Bronchial epithelial cell (primary cell): ENCODE measurements at places on chromosomes 3 and 15. TPM values are rescaled to one million over a fixed set of nuclear protein-coding genes. Genes with fewer than 3 reads are reported as not detected.

- peak; percentile 72 for DNase-seq
Measured at GRCh38 chr15:54150255-54150654, 172.0 kb downstream of the UNC13C start.

GRCh38 chr3:30002797-30003196, 603.6 kb upstream of the TGFBR2 start:
- DNase-seq = no peak

- DNase-seq = peak; percentile 54
Measured at GRCh38 chr3:108552267-108553159, 36.7 kb downstream of the CIP2A start.

DOCK3 gene
- under 0.01 and 0.26 TPM in 2 replicates for total RNA-seq

DNA sequence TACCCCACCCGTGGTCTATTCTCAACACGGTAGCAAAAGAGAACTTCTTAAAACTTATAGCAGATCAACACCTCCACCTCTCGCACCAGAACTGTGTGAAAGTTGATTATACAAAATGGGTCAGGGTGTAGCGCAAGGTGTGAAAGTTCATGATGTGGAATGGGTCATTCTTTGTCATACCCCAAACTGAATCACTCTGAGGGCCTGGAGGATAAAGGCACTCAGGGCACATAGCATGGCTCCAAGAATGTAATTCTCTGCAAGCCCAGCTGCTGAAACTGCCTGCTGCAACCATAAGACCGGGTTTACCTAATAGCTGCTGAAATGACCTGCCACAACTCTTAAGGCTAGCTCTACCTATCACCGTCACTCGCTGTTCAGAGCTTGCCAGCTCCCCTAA, 70.0 kb downstream of the FOXP1 start:
- DNase-seq = no peak

TRPM1 gene
- total RNA-seq = under 0.01 and 0.13 TPM in 2 replicates

DNA sequence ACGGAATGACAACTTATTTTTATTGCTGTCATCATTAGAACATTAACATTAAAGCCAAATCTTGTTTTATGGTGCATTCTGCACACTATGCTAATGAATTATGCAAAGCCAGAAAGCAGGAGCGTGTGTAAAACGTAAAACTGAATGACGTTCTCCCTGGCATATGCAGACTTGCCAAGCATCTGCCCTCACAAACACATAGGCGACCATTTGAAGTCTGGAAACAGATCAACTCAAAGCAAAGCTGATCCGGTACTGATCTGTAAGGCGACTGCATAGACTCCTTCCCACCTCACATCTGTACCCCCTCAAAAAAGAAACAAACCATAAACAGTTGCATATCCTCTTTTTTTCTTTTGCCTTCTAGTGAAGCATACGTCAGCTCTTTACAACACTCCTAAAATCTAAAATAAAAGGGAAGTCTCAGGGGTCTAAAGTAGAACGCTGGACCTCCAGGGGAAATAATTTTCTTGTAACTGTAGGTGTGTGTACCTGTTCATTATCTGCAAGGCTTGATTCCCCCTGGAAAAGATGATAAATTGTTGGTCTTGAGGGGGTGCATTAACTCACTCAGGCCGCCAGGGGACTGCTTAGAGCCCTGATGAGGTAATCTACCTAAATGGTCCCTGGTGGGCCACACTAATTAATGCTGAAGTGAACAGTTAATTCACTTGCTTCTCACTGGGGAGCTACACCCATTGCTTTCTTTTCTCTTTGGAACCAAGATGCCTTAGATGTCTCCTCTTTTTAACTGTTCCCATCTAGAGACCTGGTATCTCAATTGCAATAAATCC, 231.4 kb downstream of the CDIN1 start:
- no peak for DNase-seq

DNA sequence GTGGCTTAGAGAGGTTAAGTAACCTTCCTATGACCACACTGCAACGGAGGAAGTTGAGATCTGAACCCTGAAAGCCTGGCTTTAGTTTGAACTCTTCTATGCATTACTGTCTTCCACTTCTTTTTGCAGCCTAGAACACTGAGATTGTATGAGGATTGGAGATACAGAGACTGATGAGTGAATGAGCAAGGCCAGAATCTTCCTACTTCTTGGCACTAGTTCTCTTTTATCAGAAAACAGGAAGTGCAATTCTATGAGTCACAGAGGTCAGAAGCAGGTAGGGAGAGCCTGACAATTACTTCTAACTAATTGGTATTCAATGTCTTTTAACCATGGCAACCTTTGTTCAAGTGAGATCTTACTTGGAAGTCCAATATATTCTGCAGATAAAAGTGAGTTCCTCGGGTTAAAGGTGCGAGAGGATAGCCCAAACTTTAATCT, 219.0 kb downstream of the SHQ1 start:
- DNase-seq = peak; percentile 85

- DNase-seq = no peak
Measured at GRCh38 chr15:25701721-25702465, 161.2 kb downstream of the ATP10A start.

DNA sequence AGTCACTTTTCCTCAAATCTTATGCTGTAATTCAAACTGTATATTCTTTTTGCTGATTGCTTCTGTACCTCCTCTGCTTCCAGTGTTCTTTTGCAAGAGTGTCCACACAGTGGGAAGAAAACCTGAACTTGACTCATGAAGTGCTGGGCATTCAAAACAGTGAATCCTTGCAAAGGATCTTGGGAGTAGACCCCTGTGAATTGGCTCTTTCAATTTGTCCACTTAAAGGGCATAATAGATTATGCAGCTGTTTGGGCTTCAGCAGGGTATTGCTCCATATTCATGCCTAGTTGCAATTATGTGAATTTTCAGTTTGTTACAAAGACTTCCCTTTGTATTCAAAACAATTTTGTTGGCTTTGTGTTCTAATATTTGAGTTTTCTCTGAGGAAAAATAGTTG, 11.4 kb downstream of the ZFAND6 start:
- no peak for DNase-seq

DNA sequence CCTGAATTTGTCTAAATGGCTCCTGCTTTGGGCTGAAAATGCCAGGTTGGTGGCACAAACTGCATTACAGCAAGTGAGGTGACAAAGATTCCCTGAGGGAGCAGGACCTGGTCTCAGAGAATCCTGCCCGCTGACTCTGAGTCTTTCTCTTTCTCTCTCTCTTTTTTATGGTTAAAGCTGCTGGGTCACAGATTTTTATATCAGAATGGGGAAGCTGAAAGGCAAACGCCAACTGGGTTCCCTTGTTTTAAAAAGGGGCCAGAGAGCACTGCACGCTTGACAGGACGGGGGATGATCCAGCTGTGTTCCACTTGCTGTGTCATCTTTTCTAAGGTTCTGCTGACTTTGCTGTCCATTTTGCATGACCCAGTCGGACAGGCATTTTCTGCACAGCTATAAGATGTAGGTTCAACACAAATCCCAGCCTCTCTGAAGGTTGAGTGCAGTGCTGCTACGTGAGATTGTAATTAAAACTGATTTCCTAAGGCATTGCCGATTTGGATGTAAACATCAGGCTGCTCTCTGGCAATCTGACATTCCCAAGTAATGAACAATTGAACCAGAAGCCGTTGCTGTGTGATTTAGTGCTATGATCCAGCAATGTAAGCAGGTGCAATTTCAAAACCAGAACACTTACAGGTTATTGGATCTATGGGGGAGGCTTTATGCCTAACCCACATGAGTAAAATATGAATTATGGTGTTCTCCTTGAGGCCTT, 25.8 kb downstream of the ARHGEF3 start:
- DNase-seq = no peak

DNA sequence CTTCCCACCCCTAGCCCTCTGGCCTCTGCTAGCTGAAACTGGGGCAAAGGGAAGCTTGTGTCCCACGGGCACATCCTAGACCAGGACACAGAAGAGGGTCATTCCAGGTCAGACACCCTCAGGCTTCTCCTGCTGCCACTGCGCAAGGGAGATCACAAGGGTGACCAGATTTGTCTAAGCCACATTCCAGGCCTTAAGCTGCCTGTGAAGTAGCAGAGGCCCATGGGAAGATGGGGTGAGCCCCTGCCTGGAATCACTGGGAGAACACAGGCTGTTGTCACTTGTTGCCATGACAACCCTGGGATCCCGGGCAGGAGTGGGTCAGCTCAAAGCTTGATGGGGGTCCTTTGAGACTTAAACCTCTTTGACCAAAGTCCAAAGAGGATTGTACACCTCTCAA, 10.8 kb downstream of the STRA6 start:
- no peak for DNase-seq

DNA sequence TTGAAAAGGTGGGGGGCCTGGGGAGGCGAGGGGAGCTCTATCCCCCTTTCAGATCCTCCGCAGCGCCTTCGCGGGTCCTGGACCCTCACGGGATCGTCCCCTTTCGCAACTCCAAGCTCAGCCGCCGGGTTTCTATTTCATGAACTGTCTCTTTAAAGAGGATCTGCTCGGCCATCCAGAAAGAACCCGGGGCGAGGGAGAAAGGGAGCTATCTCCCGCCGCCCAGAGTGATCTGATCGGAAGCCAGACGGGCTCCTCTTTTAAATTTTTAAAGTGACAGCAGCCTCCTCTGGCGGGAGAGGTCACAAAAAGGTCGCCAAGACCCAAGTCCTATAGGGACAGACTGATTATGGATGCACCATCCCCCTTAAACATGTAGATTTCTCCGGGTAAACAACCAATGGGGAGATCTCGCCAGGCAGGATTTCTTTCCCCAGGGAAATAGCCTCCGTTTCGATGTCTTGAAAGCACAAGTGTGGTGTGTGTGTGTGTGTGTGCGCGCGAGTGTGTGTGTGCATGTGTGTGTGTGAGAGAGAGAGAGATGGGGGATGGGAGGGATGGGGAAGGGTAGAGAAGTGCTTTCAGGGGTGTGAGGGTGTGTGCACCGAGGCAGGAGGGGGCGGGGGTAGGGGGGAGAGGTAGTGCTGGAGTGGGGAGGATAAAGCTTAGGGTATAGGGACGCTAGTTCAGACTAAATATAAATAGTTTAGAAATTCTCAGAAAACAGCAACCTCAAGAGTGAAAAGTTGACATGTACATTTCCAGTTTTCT, 516.1 kb downstream of the MECOM start:
- DNase-seq = peak; percentile 69

DNA sequence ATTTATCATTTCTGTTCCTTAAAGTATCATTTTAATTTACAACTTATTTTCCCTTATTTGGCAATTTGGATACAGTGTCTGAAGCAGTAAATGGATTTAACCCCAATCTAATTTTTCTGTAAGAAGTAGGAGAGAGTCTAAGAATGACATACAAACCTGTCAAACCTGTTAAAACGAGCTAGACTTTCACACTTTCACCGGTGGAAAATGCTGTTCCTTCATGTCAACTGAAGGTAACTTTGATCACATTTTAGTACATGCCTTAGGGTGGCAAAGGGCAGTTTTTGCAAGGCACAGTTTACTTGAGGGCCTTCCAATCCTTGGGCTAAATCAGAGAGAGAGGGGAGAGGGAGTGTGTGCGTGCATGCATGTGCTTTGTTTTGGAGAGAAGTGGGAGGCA, 221.4 kb downstream of the THSD4 start:
- peak; percentile 68 for DNase-seq

- DNase-seq = peak; percentile 78
Measured at GRCh38 chr3:156862338-156862737, 36.2 kb downstream of the LEKR1 start.

- peak; percentile 34 for DNase-seq
Measured at GRCh38 chr15:64905119-64905831, 6.4 kb upstream of the ANKDD1A start.

LRRC31 gene
- not detected in 2 replicates for total RNA-seq

DNA sequence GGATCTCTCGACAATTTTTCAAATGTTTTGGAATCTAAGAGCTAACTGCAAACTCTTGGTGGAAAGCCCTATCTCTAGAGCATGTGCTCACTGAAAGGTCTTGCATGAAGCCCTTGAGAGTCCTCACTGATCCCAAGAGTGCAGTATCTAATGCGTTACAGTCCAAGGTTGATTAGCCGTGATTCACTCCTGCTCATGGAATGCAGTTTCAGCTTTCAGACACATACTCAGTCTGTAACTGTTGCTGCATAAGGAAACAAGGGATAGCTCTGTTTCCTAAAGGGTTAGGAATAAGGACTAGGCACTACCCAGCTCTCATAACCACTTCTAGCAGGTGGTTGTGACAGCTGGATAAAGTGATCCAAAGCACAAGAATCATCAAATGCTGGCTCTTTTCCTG, 687.4 kb upstream of the CFAP20DC start:
- DNase-seq = peak; percentile 7

GATA2 gene
- under 0.01 TPM in 1 of 2 replicates, not detected in the other for total RNA-seq

DNA sequence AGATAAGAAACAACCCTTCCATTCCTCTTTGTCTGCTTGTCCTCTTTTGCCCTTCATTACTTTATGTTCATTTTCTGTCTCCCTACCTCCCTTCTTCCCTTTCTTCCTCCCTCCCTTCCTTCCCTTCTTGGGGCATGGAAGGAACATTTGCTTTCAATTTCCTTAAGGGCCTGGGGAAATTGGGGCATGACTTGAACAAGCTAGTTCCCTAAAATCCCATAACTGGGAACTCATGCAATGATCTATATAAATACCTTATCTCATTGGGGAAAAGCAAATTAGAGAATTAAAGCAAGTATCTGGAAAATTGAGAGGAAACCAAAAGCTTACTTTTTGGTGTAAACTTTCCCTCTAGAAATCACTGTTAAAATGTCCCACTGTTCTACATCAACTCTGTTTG, 35.7 kb downstream of the BOC start:
- DNase-seq = no peak

GOLGA6L10 gene
- 0.79 and 3.3 TPM in 2 replicates for total RNA-seq

DNA sequence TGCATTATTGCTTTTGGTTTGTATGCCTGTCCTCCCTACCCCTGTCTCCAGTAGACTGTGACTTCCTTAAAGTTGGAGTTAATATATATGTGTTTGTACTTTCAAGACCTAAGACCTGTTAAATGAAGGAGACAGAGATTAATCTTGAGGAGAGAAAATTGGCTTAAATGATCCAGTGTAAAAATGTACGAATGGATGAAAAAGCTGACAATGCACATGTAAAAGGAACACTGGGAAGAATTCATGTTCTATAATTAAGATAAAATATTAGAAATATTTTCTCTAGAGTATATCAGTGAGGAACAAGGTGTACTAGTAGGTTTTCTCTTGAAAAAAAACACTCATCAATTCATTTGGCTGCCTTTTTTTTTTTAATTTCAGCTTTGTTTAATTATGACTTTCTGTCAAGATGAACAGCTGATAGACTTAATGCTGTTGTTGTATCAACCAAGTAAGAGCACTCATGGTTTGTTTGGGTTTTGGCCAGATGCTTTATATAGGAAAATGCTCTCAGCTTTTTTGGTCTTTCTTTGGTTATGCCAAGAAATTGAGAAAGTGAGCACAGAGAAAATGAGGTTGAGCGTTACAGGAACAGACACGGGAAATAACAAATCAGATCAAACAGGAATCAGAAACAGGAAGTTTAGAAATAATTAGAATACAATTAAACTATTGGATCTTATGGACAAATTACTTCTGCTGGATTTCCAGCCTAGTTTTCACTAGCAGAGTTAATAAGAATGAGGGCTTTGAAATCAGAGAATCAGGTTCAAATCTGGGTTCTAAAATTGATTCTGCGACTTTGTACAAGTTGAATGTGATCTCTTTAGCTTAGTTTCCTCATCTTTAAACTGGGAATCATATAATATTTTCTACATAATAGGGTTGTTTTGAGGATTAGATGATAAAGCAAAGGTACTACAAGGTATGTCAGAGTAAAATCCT, 38.3 kb upstream of the AADAC start:
- no peak for DNase-seq

GRCh38 chr3:186643493-186643892, 3.3 kb downstream of the FETUB start:
- peak; percentile 42 for DNase-seq

SLC38A3 gene
- not detected in 2 replicates for total RNA-seq
